ENCODE measurements at places on chromosomes 2 and 18.

- DNase-seq: no peak
Measured at GRCh38 chr2:160813506-160813858, 319.9 kb upstream of the RBMS1 start.

GRCh38 chr2:8761529-8762164 lies 75.8 kb downstream of the KIDINS220 start:
- peak; percentile 17 for DNase-seq

- DNase-seq: no peak
Measured at GRCh38 chr2:179186126-179186525, 78.5 kb downstream of the SESTD1 start.

GRCh38 chr2:241882091-241882625 lies 12.6 kb downstream of the RTP5 start:
- DNase-seq: no peak

DNA sequence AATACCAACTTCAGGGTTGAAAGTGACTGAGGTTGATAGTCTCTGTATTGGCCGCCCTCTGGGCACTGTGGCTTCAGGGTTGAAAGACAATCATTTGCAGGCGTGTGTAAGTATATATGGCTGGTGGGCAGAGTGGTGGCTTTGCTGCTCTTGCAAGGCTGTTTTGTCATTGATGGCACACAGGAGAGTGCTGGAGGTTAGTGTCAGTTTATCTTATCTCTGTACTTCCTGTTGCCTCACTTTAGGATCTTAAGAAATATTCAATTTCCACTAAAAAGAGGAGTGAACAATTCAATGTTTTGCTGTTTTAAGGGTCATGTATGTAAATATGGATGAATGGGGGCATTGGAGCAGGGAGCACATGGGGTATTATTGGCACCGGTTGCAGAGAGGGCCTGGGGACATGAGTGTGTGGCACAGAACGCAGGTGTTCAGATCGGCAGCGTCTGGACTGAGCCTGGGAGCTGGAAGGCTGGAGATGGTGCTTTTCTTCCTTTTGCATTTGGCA lies 51.5 kb downstream of the NCK2 start:
- no peak for DNase-seq

DNA sequence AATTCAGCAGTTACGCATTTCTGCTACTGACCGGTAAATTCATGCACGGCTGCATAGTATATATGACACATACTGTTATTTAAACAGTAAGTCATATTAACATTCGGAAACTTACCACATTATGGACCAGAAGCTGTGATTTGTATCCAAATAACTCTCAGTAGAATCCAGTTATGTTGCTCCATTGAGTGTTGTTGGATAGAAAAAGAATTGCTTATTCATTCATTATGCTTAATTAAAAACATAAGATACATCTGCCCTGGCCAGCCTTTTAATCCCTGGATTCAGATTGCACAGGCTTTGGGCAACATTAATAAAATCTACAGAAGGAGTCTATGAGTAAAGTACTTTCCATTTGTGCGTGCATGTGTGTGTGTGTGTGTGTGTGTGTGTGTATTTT lies 111.3 kb downstream of the CPS1 start:
- DNase-seq: no peak

DNA sequence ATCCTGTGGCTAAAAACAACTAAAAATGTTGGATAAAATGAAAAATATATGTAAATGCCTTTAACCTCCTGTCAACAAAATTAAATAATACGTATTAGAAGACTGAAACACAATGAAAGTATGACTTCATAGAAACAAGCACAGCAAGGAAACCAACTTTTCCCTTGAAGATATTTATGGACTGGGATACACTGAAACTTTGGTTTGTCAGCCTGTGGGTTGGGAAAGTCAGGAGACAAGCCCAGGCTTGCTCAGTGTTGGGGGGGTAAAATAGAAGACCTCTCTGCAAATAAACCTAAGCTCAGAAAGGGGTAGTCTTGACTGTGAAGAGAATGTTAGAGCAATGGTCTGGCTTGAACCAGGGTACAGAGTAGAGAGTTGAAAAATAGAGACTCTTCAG lies 454.5 kb downstream of the FBXO15 start:
- DNase-seq: no peak

DNA sequence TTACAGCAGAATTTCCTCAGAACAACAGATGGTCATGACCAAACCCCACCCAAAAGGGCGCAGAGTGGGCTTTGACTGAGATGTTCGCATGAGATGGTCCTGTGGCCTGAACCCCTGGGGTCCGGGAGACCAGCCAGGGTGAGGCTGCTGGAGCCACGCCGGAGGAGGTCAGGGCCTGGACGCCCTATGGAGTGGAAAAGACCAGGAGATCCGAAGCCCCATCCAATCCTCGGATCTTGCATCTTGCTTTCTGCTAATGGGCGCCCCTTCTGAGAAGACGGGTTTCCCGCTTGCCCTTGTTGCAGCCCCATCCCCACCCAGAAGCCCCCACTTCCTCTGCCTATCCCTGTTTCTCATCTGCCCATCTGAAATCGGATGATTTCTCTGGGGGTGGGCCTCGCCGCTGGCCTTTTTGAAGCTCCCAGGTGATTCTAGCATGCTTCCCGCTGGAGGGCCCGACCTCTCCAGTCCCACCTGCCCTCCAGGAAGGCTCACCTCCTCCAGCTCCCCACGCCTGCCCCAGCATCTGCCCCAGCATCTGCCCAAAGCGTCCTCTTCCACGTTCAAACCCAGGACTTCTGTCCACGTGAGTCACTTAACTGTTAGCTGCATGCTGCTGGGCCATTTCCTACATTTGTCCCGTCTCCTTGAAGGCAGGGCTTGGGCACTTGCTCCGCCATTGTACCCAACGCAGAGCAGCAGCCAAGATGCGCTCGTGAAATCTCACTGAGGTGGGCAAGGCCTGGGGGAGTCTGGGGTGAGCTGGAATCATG lies 4.3 kb upstream of the CNDP1 start:
- no peak for DNase-seq

- DNase-seq: no peak
Measured at GRCh38 chr2:9103663-9104277, 100.3 kb upstream of the MBOAT2 start.

DNA sequence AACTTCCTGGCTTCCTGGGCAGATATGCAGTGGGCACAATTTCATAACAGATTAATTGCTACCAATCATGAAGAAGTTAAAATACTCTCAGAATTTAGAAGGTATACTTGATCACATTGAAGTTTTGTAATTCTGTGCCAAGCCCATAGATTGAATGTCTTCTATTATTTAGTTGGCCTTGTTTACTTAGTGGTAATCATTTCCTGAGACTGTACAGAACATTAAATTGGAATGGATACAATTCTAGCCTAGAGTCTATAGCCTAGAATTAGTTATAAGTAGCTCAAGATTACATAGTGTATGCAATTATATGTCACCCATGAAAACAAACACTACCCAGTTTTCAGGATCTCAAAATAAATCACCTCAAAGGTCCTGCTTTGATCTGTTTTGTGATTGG lies 615.8 kb downstream of the XIRP2 start:
- no peak for DNase-seq

GRCh38 chr18:68564961-68565360 lies 149.9 kb downstream of the TMX3 start:
- DNase-seq: no peak

- DNase-seq: no peak
Measured at GRCh38 chr2:71078624-71079023, 10.2 kb downstream of the NAGK start.

DNA sequence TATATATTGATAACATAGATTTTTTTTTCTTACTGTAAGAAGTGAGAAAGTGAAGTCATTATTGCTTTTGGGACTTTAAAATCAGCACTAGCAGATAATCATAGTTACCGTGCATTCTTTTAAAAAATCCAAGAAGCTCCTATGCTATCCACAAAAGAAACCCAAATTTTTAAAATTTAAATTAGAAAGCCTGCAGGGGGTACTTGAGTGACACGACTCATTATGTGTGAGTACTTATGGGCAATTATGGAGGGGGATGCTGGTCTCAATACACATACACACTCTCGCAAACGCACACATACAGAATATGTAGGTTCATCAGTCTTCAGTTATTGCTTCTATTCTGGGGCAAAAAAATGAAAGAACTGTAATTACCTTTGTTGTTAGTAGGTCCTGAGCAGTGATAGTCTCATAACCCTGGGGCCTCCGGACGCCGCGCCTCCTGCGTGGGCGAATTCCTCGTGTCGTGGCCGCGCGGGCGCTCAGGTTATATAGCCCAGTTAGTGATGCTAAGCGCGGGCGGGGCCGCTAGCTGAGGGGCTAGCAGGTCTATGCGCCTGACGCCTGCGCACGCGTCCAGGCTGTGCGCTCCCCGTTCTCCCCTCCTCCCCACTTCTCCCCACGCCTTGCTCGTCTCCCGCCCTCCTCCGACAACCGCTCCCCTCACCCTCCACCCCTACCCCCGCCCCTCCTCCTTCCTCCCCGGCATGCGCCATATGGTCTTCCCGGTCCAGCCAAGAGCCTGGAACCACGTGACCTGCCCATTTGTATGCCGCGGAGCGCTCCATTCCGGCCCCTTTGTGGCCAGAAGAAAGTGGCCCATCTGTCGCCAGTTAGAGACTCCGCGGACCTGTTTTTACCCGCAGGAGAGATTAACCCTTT lies at the start of gene NEUROD1:
Gene NEUROD1 (minus strand): TSS at position 463 of the 882 bp plus-strand sequence. CDS start 1,657 bp downstream, outside the sequence.
- no peak for DNase-seq

GRCh38 chr2:98155291-98155690 lies 68.3 kb downstream of the VWA3B start:
- DNase-seq: no peak

DNA sequence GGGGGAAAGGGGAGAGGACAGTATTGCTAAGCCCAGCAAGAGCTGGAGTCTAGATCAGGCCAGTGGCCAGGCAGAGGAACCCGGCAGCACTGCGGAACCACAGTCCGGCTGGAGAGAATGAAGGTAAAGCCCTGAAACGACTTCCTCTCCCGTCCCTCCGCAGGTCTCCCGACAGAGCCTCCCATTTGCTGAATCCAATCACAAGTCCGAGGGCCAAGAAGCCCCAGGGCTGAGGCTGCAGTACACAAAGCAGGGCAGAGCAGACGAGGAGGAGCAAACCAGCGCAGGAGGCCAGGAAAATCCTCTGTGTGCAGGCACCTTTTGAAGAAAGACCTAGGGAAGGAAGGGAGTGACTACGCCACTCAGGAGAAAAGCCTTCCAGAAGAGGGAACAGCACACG lies 104.4 kb downstream of the OSBPL1A start:
- no peak for DNase-seq

- no peak for DNase-seq
Measured at GRCh38 chr18:58338961-58339592, 289.8 kb downstream of the ALPK2 start.

DNA sequence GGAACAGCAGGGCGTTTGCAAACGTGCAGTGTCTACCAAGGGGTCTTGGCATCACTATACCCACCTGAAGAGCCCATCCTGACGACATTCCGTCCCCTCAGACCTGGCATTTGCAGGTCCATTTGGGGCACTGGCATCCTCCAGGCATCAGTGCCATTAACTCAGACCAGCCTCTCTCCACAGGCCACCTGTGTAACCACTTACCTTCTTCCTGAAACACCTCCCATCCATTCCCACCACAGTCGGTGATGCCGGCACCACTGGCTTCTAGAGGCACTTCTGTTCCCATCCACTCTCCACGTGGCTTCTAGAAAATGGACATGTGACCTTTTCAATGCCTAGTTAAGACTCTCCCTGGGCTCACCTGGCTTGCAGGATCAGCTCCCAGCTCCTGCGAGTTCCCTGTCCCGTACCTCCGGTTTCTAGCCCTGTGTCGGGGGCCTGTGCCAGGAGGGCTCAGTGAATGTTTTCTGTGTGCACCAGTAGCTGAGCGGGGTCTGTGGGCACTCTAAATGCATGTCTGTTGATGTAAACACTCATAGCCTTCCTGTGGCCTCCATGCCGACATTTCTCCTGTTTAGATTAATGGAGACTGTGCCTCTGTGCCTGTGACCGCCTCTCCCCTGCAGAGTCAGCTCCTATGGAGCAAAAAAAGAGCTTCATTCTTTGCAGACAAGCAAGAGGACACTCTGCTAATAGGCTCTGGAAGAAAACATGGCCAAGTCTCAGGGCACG lies 458.0 kb upstream of the HS6ST1 start:
- DNase-seq: no peak

DNA sequence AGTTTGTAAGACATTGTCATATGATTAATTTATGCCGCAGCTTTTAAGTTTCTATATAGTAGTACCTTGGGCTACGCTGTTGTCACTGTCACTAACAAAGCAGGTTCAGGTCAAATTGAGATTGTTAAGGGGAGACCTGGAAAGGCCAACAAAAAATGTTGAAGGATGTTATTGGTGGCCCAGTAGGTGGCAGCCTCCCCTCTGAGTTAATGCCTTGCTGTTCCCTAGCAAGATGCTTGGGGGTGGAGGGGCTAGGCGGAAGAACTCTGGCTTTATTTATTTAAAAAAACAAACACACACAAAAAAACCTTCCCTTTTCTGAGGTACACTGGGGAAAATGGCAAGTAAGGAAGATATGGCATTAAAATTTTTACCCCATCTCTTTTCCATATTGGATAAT lies 128.3 kb upstream of the ATP5MC3 start:
- no peak for DNase-seq

Data from SW 1271 (cell line).